T-helper 9 cell (primary cell): ENCODE measurements at places on chromosomes 13 and 19.

- no peak for DNase-seq
These were observed 133.1 kb downstream of the TNFRSF19 start for GRCh38 chr13:23703246-23703860.

GRCh38 chr13:20461860-20462532, 63.7 kb downstream of the CRYL1 start:
- no peak for DNase-seq

DNA sequence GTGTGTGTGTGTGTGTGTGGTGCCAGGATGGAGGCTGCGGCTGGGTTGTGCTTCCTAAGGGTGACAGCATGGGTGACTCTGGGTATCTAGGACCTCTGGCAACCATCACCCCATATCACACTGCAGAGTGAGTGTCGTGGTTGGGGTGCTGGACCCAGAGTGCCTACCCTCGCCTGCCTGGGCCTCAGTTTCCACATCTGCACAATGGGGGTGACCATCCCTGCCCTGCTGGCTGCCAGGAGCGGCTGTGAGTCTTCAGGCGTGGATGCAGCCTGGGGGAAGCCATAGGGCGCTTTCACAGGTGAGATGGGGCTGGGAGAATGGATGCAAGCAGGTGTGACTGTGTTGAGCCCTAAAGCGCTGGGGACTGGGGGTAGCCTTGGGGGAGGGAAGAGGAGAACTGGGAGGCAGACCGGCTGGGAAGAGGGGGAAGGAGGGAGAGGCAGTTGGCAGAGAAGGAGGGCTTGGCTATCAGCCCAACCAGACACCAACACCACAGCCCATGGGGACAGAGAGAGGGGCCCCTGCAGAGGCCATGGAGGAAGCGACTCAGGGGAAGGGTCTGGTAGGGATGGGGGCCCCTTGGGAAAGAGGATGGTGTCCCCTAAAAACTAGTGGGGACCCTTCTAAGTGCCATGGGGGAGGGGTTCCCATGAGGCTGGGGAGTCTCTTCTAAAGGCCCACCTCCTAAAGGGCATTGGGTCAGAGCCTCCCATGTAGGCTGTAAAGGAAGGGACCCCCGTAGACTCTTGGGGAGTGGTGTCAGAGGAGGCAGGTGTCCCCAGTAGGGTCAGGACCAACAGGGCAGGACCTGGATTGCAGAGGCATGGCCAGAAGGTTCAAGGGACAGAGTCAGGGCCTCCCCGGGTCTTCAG, 1.7 kb downstream of the PLPPR2 start:
- DNase-seq, result no peak

DNA sequence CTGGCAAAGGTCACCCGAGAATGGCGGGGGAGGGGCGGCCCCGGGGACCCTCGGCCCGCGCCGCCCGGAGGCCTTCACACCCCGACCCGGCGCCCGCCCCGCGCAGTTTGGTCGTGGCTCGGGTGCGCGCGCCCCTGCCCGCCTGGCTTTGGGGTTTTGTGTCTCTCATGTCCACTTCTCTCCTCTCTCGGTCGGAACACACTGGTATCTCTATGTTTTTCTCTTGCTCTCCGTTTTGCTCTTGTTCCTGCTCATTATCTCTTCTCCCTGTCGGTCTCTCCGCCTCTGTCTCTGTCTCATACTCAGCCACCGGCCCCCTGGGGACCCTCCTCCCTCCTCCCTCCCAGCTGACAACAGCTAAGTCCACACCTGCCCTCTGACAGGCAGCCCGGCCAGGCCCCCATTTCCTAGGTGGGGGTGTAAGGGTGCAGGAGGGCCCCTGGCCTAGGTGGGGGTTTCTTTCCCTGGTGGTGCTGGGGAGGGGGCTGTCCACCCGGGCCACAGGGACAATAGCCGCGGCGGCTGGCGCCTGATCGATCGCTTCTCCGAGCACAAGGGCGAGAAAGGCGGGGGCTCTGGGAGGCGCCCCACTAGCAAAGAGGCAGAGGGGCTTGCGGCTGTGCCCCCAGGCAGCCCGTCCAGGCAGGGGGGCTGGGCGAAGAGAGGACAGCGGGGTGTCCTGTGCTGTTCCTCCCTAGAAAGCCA, 2.3 kb downstream of the ONECUT3 start:
- no peak for DNase-seq

GRCh38 chr13:39641645-39642044, 13.8 kb upstream of the COG6 start:
- DNase-seq, result no peak

- DNase-seq, result no peak
These were observed 146.4 kb upstream of the SLITRK5 start for GRCh38 chr13:87524775-87525174.

DNA sequence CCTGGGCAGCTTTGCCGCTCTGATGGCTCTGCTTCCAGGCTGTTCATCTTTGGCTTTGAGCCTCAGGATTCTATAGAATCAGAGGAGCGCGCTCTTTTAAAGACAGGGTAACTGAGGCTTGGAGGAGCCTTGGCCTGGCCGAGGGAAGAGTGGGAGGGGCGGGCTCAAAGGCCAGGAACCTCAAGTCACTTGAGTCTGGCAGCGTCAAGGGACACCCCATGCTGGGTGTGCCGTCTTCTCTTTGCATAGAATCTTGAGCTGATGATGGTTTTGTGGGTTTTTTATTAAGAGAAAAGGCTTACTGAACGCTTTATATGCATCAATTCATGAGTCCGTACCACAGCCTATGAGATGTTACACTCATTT, 1.1 kb downstream of the PGLS start:
- DNase-seq, result no peak

DNA sequence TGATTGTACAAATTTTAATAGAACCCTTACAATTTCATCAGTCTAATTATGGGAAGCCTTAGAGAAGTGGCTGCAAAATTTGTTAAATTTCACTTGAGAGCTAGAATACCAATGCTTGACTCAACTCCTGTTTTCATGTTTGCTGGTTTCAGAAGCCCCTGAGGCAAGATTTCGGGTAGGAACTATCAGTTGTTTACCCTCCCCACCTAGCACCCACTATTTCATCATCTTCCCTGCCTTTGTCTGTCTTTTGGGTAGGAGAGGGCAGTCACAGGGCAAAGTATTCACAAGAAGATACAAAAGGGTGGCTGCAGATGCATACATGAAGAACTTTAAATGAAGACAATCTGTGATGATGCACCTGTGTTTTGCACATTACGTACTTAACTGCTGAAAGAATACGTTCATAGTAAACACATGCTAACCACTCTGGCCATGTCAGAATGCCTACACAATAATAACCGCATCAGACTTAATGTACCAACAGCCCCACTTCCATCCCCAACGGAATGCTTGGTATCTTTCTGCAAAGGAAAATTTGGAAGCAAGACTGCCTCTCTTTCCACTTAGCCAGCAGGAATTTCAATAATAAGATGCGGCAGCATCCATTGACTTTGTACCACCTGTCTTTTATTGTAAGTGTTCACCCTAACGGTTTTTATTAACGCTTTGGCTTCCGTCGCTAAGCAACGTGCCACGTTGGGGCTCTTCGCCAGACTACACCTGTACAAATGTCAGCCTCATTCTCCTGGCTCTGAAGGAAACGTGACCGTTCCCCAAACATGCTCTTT, 30.4 kb downstream of the TPT1 start:
- DNase-seq, result no peak

GRCh38 chr19:54317108-54317964, 4.4 kb upstream of the LILRA5 start:
- no peak for DNase-seq

DNA sequence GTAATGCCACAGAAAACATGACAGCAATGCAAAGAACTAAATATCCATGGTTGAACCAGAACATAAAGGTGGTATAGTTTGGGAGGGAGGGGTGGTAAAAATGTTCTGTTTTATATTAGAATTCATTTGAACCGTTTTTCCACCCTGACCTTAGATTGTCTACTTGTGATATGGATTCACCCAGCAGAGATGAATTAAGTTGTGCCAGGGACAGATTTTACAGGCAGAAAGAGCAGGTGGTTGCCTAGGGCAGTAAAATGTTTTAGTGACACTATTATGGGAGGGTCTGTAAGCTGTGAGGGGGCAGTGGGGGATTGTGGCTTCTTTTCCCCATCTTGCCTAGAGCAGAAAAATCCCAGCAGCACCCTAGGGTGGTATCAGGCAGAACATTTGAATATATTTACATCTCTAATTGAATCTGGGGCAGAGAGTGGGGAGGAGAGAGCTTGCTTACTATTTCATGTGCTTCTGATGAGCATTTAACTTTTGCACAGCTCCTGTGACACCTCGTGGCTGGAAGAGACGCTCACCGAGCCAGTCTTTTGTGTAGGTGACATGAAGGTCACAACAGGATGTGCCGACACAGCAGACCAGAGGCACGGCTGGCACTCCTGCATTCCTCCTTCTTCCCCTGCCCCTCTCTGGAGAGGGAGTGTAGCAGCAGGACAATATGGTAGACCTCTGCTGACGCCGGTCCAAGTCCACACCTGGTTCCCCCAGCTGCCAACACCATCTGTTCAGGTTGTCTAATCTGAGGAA, 452.3 kb downstream of the IRS2 start:
- no peak for DNase-seq
